Prostate gland (tissue), 2 donors: ENCODE measurements at places on chromosomes 11 and 22. TPM values are rescaled to one million over a fixed set of nuclear protein-coding genes. Genes with fewer than 3 reads are reported as not detected.

- DNase-seq: no peak
Measured at GRCh38 chr11:112794331-112794846, 166.8 kb upstream of the NCAM1 start.

GRCh38 chr22:48551716-48552268 is 1275.9 kb downstream of the BRD1 start:
- DNase-seq: no peak

GRCh38 chr22:27129266-27129665 is 471.9 kb downstream of the MIAT start:
- no peak for DNase-seq

DNA sequence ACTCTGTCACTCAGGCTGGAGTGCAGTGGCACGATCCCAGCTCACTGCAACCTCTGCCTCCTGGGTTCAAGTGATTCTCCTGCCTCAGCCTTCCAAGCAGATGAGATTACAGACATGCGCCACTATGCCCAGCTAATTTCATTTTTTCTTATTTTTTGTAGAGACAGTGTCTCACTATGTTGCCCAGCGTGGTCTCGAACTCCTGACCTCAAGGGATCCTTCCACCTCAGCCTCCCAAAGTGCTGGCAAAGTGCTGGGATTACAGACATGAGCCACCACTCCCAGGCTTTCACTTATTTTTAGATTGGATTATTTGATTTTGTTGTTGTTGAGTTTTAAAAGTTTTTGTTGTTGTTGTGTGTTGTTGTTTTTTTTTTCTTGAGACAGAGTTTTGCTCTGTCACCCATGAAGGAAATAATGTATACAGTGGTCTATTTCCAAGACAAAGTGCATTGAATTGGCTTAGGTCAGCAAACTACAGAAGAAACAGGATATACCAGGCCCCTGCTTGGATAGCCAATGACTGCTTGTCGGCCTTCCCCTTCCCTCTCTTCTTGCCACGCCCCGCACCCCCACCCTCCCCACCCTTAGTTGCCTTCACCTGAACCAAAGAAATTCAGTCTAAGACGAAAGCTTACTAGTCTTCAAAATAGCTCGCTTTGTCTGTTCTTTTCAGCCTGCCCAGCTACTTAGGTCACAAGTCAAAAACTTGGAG is 91.8 kb upstream of the CLDN5 start:
- DNase-seq: no peak

DNA sequence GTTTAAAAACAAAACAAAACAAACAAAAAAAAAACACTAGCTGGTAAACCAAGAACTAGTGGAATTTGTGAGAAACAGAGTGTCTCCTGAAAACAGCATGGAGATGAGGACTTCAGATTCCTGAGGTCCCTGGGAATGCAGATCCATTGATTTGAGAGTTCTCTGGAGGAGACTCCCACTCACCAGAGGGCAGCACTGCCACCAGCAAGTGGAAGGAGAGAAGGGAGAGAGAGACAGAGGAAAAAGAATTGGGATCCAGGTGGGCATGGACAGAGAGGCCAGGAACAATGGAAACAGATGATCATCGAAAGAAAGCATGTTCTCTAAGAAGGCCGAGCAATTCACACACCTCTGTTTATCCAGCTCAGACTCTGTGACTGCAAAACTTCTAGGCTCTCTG is 31.8 kb downstream of the ETS1 start:
- DNase-seq: no peak

DNA sequence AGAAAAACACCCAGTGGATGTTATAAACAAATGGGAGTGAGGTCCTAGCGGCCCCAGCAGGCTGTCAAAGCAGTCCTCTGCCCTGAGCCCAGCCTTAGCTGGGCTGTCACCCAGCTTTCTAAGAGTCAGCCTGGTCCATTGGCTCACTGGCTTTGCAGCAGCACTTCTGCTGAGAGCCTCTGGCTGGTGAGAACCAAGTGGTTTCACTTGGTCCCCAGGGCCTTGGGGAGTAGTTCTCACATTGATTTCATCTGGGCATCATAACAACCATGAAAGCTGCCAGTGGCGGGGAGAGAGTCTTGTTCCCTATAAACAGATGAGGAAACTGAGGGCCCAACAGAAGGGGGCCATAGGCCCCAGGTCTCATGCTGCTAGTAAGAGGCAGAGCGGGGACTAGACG is 11.4 kb downstream of the SEC14L6 start:
- DNase-seq: no peak

GRCh38 chr11:61745781-61746441 is 6.5 kb upstream of the MYRF start:
- no peak for DNase-seq

- no peak for DNase-seq
Measured at GRCh38 chr11:64124147-64124546, 41.8 kb downstream of the MACROD1 start.

DNA sequence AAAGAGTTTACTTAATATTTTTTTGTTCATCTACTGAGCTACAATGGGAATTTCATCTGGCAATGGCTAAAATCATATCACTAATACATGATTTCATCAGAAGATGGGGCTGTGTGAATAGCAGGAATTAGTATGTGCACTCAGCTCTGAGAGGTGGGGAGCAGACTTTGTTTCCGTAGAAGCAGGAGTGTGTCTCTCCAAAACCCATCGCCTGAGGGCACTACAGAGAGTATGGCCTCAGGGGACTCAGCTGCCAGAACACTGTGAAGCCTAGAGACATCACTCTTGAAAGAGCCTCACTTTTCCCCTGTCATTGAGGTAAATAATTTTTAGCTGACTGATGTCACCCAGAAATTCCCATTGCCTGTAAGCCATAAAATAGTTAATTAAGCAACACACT is 261.4 kb upstream of the ISX start:
- no peak for DNase-seq

- DNase-seq: peak; percentile 88
Measured at GRCh38 chr11:16876053-16876752, 137.8 kb downstream of the C11orf58 start.

DNA sequence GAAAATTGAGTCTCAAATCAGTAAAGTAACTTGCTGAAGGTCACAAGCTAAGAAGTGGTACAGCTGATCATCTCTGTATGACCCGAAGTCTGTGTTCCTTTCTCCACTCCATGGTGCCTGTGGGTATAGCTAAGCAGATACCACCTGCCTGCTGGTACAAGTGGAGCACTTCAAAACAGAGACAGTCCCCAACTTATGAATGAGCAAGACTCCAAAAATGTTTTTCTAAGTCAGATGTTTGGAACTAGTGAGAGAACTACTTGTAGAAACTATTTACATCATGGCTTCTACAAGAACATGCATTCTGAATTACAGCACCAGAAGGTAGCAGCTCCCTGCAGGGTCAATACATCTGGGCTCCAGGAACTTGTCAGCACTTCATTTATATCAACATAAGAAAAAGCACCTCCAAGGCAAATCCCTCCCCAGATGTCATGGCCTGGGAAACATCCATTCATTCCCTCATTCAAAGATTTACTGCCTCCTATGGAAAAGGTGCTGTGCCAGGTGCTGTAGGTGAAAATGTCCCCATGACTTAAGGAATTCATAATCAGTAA is 94.7 kb downstream of the SERGEF start:
- no peak for DNase-seq

- no peak for DNase-seq
Measured at GRCh38 chr22:30871391-30872284, 96.9 kb downstream of the MORC2 start.

GRCh38 chr11:78080084-78080817 is 589 bp upstream of the NDUFC2 start:
- DNase-seq: no peak

DNA sequence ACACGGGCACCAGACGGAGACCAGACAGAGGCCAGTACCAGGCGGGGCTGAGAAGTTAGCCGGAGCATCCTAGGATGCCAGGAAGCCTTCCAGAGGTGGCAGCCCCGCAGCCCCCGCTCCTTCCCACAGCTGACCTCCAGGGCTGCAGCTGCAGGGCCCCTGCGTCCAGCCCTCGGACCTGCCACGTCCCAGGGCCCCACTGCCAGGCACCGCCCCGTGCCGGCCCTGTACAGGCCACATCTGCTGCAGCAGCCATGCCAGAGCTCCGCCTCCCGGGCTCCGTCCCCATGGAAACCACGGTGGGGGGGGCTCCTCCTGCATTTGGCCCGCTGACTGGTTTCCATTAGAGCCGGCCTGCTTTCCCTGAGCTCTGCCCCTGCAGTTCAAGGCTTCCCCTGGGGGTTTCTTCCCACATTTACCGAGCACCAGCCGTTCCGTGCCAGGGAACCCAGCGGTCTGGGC is 62.5 kb upstream of the PPARA start:
- peak; percentile 85 for DNase-seq

DNA sequence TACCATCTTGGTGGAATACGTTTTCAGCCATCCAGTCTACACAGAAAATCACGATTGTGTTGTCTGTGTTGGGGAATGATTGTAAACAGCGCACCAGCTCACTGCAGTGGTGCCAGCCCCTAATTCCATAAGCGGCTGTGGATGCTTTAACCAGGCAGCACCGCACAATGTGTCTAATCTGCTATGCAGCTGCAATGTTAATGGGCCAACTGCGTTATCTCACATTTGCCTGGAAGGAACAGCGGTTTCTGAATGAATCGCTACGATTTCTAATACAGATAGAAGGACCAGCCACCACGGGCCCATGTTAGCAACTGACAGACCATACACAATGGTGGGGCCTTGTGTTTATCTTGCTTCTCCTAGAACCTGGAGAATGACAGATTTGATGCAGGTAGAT is 384.5 kb upstream of the KIRREL3 start:
- DNase-seq: no peak

- no peak for DNase-seq
Measured at GRCh38 chr11:57556041-57556440, 11.4 kb downstream of the UBE2L6 start.

GRCh38 chr11:126350836-126351235 is 4.7 kb upstream of the ST3GAL4 start:
- no peak for DNase-seq

- no peak for DNase-seq
Measured at GRCh38 chr11:19592842-19593241, 119.8 kb upstream of the NAV2 start.

- no peak for DNase-seq
Measured at GRCh38 chr11:14381968-14382367, 23.0 kb upstream of the RRAS2 start.

DNA sequence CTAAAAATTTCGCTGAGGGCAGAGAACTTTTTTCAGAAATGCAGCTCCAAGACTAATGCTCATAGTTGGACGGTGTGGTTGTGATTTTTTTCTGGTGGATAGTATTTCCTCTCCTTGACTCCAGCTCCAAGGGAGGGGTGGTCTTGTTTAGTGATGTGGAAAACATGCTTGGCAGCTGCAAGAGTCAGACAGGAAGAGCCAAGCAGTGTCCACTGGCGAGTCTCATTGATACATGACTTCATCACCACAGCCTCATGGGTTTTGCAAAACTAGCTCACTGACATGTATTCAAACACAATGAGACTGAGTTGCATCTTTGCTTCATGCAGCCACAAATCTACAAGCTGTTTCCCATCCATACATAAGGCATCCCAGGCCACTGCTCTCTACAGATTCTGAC is 7.3 kb upstream of the KCNJ1 start:
- DNase-seq: no peak

ANKK1 gene
- 2.4 TPM for total RNA-seq

RFPL2 gene
- total RNA-seq: 22.1 TPM

GPR83 gene
- total RNA-seq: not detected

MLC1 gene
- total RNA-seq: 1.1 TPM

MS4A7 gene
- total RNA-seq: 7.6 TPM

OR10A2 gene
- total RNA-seq: not detected

NFAM1 gene
- total RNA-seq: 0.36 TPM

MRTFA gene
- 71.0 TPM for total RNA-seq

PDE2A gene
- total RNA-seq: 24.2 TPM

ALDH3B2 gene
- total RNA-seq: 4.4 TPM

NUDT8 gene
- 29.2 TPM for total RNA-seq

CUL5 gene
- total RNA-seq: 46.4 TPM

C11orf52 gene
- total RNA-seq: 13.2 TPM
